ENCODE measurements at places on chromosomes 3 and 15.

GRCh38 chr3:44021651-44022594 is 219.8 kb upstream of the TOPAZ1 start:
- DNase-seq: no peak

DNA sequence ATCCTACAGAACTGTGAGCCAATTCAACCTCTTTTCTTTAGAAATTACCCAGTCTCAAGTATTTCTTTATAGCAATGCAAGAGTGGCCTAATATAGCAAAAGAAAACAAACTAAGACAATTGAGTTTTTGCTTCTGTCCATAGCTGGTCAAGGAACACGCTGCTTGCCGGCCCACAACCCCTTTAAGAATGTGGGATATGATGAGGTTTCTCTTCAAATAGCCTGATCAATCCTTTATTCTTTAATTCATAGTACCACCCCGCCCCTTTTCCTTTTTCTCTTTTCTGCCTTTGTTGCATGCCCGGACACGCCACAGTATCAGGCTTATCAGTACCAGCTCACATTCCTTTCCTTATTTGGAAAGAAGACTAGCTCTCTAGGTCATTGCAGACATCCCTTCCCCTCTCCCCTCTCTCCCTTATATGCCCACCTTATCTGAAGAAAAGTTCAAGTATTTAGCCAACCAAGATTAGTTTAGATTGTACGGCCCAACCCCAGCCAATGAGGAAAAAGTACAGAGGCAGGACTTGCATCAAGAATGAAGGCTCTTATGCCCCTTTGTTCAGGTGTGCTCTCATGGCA is 404.5 kb downstream of the OCA2 start:
- no peak for DNase-seq

GRCh38 chr15:42691308-42691707 is 45.6 kb downstream of the CDAN1 start:
- DNase-seq: no peak

DNA sequence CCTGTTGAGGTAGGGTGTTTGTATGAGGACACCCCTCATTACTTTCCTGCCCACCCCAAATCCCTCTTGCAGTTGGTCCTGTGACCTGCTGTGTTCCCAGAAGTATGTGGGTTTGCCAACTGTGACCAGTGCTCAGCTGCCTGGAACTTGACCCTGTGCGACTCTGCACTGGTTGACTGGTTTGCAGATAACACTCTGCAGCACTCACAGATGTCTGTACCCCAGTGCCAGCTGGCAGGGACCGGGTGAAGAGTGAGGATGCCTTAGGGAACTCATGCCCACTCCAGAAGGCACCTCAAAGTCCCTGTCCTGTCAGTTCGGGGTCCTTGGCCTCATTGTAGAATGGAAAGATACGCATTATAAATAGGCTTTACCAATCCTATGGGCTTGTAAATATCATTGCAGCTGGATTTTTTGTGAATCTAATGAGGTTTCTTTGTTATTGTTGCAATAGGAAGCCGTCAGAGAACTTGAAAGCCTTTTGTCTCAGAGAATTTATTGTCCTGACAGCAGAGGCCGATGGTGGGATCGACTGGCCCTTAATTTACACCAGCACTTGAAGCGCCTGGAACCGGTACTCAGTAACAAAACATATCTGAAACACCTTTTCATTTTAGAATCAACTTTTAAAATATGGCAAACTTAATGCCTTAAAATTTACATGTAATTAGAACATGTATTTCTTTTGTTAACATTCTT is 18.2 kb downstream of the FAN1 start:
- no peak for DNase-seq

GRCh38 chr3:155244216-155244615 is 49.3 kb downstream of the STRIT1 start:
- no peak for DNase-seq

DNA sequence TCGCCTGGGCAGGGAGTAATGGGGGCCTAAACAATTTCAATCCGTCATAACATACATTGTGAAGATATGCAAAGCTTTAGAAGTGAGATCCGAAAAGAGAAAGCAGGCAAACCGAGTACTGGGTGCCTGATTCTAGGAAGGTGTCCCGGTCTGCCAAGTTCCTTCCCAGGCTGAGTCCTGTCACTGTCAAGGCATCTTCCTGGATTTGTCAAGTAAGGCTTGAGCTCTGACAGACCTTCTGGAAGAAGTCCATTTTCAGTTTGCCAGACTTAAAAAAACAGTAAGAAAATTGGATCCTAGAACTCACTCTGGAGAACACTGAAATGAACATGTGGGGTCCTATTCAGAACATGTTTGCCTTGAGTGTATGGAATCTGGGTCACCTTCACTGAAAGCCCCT is 253.9 kb downstream of the RORA start:
- no peak for DNase-seq

GRCh38 chr3:185770109-185770508 is 54.7 kb downstream of the IGF2BP2 start:
- DNase-seq: no peak

- DNase-seq: no peak
These were observed 216.5 kb upstream of the SEMA6D start for GRCh38 chr15:47500842-47501241.

DNA sequence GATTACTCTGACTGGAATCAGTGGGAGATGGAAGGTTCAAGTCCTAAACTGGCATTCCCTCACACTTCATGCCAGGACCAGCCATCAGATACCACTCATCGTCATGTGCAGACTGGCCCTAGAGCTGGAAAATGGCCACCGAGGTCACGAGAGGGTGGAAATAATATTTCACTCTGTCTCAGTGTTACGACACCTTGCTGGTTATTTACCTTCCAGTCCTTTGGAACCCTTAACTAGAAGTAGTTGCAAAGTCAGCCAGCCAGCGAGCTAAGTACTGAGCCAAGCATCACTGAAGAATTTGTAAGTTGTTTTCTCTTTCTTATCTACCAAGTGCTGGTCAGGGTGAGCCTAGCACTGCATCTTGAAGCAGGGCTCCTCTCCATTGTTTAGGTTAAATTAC is 309.9 kb upstream of the RASGRP1 start:
- no peak for DNase-seq

DNA sequence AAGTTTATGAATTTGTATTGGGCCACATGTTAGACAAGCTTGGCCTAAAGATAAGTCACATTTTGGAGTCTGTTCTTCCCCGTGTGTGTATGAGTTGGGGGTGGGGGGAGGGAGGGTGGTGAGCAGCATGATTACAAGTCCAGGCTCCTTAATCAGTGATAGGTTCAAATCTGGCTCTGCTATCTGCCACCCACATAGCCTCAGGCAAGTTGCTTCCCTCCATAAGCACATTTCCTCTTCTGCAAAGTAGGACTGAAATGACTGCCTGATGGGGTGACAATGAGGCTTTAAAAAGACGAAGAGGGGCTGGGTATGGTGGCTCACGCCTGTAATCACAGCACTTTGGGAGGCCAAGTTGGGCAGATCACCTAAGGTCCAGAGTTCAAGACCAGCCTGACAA is 1.1 kb upstream of the SPATA12 start:
- DNase-seq: no peak

GRCh38 chr3:128492671-128493569 is at the start of gene GATA2:
Gene GATA2 (minus strand): TSS chr3:128493201. CDS start chr3:128487031, 6,170 bp downstream.
- DNase-seq: no peak

GRCh38 chr3:12585181-12585580 is 28.3 kb downstream of the MKRN2 start:
- DNase-seq: no peak

DNA sequence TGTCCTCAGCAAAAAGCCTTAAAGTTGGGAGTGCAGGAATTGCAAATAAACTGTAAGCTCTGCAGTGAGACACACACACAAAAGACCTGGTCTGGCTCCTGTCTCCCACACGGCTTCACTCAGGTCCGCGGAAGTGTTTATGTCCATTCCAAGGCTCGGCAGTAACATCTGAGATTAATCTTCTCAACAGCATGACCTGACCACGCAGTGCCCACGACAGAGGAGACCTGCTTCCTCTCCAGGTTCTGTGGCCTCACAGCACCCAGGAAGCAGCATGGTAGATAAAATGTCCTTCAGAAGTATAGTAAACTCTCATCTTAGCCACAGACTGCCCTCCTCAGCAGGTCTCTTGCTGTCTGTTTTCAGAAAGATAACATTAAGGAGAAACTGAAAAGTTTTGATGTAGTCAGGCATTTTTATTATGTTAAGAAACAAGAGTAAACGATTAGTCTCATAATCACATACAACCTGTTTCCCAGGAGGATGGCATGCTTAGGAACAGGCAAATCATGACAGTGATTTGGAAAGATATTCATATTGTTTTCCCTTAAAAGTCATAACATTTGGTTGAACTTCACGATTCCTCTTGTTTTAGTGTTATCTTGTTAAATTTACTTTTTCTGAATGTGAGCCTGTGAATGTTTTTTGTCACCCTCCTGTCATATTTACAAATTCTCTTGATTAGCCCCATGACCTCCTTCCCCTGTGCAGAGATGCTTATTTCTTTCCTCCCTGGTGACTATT is 34.6 kb downstream of the CD200R1L start:
- DNase-seq: no peak

DNA sequence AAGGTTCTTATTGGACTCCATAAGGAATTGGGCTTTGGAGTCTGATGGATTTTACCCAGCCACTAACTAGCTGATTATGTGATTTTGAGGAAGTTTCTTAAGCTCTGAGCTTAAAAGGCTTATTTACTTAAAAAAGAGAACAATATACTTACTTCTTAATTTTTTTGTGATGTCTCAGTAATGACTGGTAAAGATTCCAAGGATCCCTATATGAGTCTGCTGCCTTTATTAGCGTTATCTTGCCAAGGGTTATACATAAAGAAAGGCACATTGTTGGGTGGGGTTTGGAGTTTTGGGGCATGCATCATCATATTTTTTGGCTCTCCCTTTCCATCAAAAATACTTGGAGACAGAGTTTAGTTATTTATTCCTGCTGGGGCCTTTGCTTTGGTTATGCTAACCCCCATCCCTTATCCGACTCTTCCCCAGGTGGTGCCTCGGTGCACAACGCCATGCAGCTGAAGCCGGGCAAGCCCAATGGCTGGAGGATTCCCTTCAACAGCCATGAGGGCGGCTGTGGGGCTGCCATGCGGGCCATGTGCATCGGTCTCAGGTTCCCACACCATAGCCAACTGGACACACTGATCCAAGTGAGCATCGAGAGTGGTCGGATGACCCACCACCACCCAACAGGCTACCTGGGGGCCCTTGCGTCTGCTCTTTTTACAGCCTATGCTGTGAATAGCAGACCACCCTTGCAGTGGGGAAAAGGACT is 6.7 kb downstream of the ADPRH start:
- DNase-seq: no peak

GRCh38 chr3:45412763-45413162 is 24.4 kb downstream of the LARS2 start:
- no peak for DNase-seq

GRCh38 chr3:193140381-193140780 is 100.6 kb upstream of the PLAAT1 start:
- no peak for DNase-seq

Measured in NCI-H2081 treated with DMSO at 0.1 percent for 48 hours (cell line).